GM03348 (cell line): ENCODE measurements at places on chromosomes 5 and 9.

DNA sequence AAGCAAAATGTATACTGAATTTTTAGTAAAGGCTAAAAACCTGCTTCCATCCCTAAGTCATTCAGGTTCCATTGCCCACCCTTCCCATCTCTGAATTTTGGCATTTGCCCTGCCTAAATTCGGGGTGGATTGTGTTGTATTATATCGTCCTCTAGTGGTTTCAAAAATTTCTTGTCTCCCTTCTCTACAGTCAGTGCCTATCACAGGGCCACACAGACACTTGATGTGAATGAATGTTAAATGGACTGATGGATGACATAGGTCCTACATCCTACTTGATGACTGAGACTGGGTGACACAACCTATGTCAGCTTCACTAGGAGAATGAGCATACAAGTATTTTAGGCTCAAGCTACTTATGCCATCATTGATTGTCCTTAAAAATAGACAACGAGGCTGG lies 45.6 kb upstream of the SLC30A5 start:
- no peak for DNase-seq

GRCh38 chr9:92247296-92247695 lies 46.2 kb downstream of the IARS1 start:
- no peak for DNase-seq

- no peak for DNase-seq
Observed at GRCh38 chr9:30800421-30800820, 1584.0 kb upstream of the ACO1 start.

DNA sequence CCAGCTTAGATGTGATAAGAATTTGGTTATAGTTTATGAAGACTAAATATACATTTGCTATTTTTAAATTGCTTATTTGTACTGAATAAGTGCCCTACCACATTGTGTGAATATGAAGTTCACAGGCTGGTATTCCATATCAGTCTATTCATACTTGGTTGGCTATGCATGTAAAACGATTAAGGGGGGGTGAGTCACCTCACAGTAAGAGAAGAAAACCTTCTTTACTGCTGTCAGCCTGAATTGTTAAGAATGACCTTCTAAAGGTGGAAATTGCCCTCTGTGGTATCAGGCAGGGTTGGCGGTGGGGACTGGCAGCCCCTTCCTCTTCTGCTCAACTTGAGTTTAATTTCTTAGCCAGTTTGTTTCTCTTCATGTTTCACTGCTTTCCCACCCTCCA lies 127.0 kb upstream of the RPS23 start:
- DNase-seq = no peak

- no peak for DNase-seq
Observed at GRCh38 chr5:68770551-68770950, 323.3 kb upstream of the SLC30A5 start.

GRCh38 chr5:172853355-172853975 lies 19.4 kb downstream of the ERGIC1 start:
- DNase-seq = peak; percentile 73

GRCh38 chr5:180591311-180591887 lies at the start of gene SCGB3A1:
SCGB3A1 (minus strand) TSS chr5:180591499; CDS start chr5:180591462, 37 bp downstream.
- peak; percentile 18 for DNase-seq

GRCh38 chr5:151520294-151520693 lies 70.8 kb downstream of the FAT2 start:
- DNase-seq = no peak

- DNase-seq = no peak
Observed at GRCh38 chr9:135416664-135417290, 62.8 kb upstream of the PPP1R26 start.

- no peak for DNase-seq
Observed at GRCh38 chr5:105907016-105907415, 1763.7 kb downstream of the EFNA5 start.

DNA sequence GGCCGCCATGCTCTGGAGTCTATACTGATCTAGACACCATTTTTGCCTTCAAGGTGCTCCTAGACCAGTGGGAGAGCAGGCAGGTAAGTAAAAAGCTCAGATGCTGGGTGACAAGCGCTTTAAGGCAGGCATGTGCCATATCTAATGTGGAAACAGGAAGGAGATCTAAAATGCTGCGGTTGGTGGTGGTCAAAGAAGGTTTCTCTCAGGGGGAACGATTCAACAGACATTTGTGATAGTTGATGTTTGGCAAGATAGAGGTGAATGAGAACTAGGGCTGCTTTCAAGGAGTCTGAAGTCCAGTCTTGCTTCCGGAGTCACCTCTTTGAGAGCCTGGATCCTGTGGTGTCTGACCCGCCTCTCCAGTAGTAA lies 146.2 kb upstream of the KLF4 start:
- no peak for DNase-seq

DNA sequence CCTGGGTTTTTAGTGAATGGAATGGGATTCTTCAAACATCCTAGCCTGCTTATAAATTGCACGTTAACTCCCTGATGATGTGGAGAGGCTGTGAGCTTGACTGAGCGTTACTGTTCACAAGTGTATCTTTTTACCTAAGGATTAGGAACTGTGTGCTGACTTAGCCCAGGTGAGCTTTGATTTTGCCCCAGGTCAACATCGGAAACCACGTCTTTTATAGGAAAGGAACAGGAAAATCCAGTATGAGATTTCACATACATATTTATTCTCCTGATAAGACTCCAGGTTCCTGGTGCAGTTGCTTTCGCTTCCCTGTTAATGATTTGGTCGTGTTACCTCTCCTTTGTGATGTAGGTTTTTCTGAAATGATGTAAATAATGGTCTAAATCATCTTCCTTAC lies 103.2 kb upstream of the BASP1 start:
- DNase-seq = no peak

GRCh38 chr9:37382161-37382981 lies 40.1 kb upstream of the GRHPR start:
- no peak for DNase-seq

- DNase-seq = no peak
Observed at GRCh38 chr5:112024769-112025168, 267.8 kb upstream of the NREP start.

- DNase-seq = peak; percentile 42
Observed at GRCh38 chr5:142748132-142748531, 22.0 kb upstream of the ARHGAP26 start.

GRCh38 chr5:37234288-37234687 lies 14.9 kb downstream of the CPLANE1 start:
- DNase-seq = no peak

DNA sequence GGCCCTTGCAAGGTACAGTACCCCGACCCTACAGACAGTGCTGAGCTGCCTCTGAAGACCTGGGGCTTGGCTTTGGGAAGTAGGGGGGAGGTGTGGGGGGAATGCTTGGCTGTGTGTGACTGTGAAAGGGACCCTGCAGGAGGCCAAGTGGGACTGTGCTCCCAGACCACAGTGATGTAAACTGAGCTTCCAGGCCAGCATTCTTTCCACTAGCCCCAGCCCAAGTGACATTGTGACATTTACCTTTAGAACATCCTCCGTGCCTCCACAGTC lies 31.2 kb downstream of the HMCN2 start:
- no peak for DNase-seq

- DNase-seq = peak; percentile 15
Observed at GRCh38 chr9:125280945-125281344, 19.3 kb downstream of the GAPVD1 start.

- DNase-seq = peak; percentile 6
Observed at GRCh38 chr5:21806943-21807342, 1046.2 kb downstream of the CDH12 start.

GRCh38 chr5:3023656-3024055 lies 272.2 kb upstream of the IRX2 start:
- no peak for DNase-seq

DNA sequence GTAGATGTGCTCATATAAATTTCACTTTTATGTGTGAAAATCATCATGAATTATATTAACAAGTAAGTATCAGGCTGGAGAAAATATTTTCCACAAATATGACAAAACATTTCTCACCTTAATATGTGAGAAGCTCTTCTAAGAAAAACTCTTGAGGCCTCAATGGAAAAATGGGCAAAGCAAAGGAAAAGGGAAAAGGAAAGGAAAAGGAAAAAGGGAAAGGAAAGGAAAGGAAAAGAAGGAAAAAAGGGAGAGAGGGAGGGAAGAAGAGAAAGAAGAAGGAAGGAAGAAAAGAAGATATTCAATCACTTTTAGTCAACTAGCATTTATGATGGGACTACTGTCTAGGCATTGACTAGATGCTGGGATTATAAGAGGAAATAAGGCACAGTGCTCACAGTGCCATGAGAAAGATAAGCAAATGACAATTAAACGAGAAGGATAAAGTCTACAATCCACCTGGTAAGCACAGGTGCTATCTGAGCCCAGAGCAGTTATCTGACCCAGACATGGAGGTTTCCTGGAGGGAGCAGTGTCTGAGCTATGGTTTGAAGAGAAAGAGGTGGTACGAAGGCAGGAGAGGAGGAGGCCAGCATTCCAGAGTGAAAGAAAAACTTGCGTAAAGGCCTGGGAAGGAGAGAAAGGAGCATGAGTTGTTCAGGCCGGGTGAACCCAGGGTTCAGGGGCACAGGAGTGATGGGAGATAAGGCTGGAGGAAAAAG lies 18.3 kb upstream of the ACSL6 start:
- DNase-seq = no peak

DNA sequence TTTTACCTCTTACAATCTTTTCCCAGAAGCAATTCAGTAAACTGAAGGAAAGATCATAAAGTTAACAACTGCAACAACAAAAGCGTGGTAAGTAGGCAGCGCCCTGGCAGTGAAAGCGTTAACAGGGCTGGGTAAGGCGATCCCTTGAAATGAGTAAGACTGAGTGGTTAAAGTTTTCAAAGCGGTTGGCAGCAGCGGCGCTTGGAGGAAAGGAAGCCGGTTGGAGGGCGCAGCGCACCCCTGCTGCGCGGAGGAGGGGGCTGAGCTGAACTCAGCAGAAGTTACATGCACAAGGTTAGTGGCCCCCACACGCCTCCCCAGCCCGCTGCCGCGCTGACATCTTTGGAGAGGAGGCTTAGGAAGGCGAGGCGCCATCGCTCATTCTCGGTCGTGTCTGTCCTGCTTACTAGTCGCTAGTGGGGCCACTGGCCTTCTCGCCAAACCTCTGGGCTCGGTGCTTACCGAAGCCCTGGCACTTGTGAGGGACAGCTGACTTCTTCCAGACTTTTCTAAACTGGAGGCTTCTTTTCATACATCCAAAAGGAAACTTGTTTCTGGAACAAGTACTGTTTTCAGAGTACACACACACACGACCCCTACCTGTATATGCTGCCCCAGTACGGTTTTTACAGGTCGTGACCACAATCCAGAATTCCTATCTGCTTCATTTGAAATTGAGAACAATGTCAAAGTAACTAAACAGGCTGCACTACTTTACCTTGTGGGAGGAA lies at the start of gene SH3RF2:
SH3RF2 (plus strand) TSS at position 178 of the 731 bp plus-strand sequence. CDS start 1,351 bp downstream, outside the sequence.
- peak; percentile 82 for DNase-seq

DNA sequence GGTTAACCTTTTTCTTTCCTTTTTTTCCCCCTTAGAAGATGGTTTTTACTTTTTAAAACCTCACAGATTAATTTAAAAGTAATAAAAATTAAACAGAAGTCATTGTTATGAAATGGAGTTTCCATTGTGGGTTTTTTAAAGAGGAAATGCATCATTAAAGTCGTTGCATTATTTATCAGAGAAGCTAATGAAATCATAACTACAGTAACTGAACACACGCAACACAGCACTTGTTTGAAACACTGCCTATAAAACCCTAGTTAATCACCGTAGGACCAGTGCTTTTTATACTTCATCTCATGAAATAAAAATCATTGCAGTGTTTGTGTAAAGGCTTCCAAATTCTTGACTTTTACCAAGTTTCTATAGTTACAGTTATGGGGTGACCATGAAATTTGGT lies 82.4 kb upstream of the NTRK2 start:
- no peak for DNase-seq

- DNase-seq = no peak
Observed at GRCh38 chr5:108216890-108217289, 165.0 kb downstream of the FBXL17 start.

GRCh38 chr9:98883276-98883675 lies 60.4 kb upstream of the COL15A1 start:
- DNase-seq = no peak

DNA sequence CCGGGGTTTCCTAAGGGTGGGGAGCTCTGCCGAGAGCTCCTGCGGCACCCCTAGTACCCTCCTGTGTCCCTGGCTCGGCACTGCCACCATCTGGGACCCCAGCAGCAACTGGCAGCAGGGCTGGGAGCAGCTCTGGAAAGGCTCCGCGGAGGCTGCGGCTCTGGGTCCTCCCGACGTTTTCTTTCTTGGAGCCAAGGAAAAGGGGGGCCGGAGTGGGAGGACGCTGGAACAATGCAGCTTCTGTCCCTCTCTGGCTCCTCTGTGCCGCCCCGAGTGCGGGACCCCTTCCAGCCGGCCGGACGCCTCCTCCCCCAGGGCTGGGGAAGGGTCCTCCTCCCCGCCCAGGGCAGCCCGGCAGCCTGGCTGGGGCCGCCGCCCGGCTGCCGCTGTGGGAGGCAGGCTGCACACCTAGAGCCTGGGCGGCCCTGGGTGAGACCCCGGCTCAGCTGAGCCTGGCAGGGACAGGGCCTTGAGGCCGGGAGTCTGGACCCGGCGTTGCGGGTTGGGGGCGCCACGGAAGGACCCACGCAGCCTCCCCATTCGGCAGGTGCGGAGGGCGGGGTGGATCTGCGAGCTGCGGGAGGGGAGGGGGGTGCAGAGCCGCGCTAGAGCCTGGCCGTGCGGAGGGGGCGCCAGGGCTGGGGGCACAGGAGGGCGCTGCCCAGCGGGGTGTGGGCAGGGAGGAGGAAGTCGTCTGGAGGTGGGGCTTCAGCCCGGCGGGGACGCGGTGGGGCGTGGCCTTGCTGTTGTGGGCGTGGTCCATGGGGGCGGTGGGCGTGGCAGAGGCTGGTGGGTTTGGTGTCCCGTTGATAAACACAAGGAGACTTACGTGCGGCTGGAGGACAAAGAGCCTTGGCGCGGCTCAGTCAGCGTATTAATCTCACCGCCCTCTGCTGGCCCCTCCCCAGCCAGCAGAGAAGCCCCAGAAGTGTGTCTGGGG lies 15.1 kb downstream of the GPSM1 start:
- peak; percentile 64 for DNase-seq

- peak; percentile 9 for DNase-seq
Observed at GRCh38 chr5:105924366-105924765, 1746.4 kb downstream of the EFNA5 start.

GRCh38 chr5:159833088-159833487 lies 83.2 kb upstream of the ADRA1B start:
- DNase-seq = no peak

DNA sequence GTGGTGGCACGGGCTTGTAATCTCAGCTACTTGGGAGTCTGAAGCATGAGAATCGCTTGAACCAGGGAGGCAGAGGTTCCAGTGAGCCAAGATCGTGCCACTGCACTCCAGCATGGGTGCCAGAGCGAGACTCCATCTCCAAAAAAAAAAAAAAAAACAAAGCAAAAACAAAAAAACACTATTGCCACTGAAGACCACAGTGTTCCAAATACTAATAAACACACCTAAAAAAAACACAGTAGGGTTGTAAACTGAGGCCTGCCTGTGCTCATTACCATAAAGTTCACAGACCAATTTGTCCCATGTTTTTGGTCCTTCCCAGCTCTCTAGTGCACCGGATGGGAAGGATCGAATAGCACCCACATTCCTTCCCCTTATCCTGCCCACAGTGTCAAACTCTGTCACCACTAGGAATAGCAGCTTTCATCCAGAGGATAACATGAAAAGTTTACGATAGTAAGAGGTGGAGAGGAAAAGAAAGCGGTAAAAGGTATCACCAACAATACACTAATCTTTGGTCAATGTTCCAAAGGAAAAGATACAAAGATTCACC lies 49.2 kb downstream of the MYO10 start:
- no peak for DNase-seq
